ENCODE measurements at places on chromosomes 12 and 14. TPM values are rescaled to one million over a fixed set of nuclear protein-coding genes. Genes with fewer than 3 reads are reported as not detected.
A peak's percentile ranks its signal among the peaks of the same experiment; 100 is the strongest.

- no peak for DNase-seq
Observed at GRCh38 chr12:112236786-112237185, 111.4 kb downstream of the TRAFD1 start.

C12orf50 gene
- total RNA-seq = not detected

DNA sequence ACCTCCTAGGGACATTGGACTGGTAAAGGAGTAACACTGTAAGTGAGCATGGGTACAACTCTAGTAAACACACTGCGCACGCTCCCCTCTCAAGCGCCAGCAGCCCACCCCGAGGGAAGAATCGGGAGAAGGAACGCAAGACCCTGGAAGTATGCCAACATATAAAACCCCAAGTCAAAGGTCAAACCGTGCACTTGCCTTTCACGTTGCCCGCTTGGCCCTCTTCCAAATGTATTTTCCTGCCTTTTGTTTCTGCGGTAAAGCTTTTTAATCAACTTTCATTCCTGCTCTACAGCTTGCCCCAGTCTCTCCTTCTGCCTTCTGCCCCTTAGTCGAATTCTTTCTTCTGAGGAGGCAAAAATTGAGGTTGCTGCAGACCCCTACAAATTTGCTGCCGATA lies 17.6 kb upstream of the CHST11 start:
- DNase-seq = no peak

NELL2 gene
- total RNA-seq = not detected

NTN4 gene
- 50.3 TPM for total RNA-seq

DUSP6 gene
- total RNA-seq = 12.9 TPM

DNA sequence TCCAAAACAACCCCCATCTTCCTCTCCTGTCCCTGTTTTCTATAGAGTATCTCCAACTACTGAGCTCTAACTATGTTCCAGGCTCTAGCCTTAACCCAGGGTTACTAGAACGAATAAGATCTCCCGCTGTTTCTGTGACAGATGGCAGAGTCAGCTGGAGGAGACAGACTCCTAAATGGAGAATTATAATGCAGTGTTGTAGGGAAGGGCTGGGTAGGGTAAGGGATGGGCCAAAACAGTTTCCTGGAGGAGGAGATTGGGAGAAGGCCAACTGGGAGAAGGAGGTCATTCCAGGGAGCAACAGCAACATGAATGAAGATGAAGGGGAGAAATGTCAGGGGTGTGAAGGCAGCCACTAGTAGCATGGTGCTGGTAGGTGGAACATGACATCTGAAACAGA lies 73.4 kb upstream of the ANO4 start:
- no peak for DNase-seq

GRCh38 chr14:91398707-91399106 lies 18.9 kb downstream of the CCDC88C start:
- no peak for DNase-seq

DNA sequence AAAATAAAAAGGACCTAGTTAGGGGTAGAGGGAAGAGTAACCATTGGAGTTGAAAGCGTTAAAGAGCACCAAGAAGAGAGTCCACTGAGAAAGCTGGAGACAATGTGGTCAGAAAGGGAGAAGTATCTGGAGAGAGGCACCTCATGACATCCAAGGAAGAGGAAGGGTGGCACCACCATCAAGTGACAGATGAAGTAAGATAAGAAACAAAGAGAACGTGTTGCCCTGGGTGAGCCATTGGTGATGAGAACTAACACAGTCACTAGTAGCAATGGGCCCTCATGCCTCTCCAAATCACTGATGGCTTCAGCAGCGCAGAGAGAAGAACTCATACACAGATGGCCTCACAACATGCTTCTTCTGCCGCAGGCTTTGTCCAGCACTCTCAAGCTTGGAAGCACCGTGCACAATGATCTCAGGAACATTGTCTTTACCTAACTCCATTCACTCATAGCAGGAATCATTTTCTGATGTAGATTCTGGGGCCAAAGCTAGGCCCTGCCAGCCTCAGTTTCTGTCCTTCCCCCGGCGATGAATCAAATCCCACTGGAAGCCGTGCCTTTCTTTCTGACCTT lies 252.9 kb downstream of the DPF3 start:
- DNase-seq = no peak

- peak; percentile 62 for DNase-seq
Observed at GRCh38 chr14:22977684-22978486, 4.5 kb downstream of the AJUBA start.

DNA sequence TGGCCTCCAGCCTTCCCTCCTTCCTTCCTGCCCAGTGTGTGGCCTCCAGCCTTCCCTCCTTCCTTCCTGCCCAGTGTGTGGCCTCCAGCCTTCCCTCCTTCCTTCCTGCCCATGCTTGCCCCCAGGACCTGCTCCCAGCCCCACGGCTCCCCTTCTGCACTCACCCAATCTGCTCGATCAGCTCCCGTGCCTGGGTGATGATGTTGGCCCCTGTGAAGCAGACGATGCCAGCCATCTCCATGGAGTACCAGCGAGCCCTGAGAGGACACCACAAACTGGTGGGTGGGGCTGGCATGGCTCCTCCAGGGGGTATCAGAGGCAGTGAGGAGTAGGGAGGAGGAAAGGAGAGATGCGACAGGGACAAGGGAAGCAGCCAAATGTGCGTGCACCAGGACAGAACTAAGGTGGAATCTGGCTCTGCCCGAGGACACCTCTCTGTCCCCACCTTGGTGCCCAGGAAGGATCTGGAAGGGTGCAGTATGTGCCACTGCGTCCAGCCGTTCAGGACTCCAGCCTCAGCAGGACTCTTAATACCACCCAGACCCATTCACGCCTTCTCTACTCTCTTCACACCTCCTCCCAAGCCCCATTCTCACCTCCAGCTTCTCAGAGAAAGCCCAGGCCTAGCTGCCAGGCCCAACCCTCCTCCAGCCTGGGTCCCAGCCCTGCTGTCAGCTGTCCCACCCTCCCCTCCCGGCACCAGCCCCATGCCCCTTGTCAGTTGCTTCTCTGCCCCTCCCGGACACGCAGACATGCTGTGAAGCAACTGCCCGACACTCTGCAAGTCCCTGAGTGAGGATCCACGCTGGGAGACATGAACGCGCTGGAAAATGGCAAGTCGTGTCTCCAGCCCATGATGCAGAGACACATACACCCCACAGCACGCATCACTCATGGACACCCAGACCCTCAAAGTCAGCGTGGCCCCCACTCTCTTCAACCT lies 22.7 kb downstream of the POLE start:
- no peak for DNase-seq

GRCh38 chr14:104722938-104723650 lies 935 bp upstream of the ADSS1 start:
- no peak for DNase-seq

TCL1B gene
- not detected for total RNA-seq

GRCh38 chr14:57771801-57772200 lies 94.1 kb downstream of the SLC35F4 start:
- no peak for DNase-seq

DNA sequence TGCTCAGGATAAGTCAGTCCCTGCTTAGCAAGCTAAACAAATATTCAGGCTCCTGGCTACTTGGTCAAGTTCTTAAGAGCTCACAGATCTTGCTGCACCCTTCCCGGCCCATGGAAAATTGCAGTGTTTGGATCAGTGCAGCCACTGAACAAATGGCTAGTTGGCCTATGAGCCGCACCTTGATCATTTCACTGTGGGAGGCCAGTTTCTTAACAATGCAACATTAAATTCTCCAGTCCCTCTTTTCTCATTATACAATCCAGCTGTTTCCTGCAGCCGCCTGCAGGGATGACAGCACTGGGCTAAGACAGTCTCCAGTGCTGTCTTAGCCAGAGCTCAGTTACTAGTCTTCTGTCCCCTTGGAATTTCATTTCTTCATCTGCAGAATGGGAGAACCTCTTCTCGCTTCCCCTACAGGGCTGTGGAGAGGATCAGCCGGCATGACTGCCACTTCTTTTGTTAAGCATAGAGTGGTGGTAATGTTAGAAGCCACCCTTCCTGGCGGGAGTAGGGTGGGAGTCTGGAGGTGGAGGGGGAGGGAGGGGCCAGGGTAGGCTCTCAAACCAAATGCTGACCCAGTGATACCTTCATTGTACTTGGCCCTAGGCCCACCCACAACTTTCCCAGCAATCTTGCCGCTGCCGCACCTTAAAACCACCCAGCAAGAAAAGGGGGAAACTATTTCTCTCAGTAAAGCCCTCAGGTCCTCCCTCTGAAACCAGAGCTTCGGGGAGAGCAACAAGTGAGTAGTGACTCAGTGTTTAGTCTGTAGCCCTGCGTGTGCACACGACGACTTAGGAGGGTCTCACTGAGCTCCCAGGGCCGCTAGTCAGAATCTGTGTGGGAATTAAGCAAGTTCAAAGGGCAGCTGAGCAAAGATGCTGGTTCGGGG lies 145.7 kb downstream of the NUAK1 start:
- peak; percentile 10 for DNase-seq

GRCh38 chr12:53994264-53995001 lies 5.5 kb upstream of the HOXC9 start:
- no peak for DNase-seq

GRCh38 chr14:96140952-96141351 lies 63.7 kb upstream of the BDKRB2 start:
- DNase-seq = no peak

GRCh38 chr12:107331912-107332311 lies 238.6 kb upstream of the CRY1 start:
- no peak for DNase-seq

DNA sequence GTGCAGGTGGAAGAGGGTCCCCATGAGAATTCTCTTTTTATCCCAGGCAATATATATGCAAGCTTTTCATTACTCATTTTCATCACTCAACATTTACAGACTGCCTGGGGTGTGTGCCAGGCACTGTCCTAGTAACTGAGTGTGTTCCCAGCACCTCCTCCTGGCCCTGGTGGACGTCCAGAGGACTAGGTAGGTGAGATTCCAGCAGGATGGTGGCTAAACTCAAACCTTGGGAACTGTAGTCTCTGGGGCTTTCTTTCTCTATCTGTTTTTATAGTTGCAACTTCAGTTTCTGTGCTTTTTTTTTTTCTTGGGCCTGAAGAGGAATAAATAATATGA lies 63.8 kb downstream of the SUSD6 start:
- DNase-seq = no peak

CCDC177 gene
- total RNA-seq = not detected

DNA sequence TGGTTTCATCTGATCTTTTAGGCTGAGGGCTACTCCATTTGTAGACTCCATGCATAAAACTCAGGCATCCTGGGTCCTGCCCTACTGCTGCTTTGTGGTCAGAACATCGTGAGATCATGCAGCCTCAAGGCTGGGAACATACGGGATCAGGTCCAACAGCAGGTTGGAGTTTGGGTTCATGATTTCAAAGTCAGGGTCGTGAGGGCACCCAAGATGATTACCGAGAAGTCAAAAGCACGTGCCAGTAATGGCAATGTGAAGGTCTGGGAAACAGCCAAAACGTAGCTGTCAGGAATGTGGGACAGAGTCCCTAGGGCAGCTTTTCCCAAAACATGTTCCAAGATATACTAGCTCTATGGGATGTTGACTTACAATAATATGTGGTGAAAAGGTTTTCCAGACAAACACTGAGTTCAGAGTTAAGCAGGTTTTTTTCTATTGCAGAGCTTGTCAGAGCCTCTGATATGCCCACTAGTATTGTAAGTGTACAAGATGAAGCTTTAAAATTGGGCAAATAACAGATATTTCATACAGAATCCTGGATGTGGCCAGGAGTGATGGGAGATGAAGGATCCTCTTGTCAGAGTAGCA lies 130.3 kb upstream of the DNM1L start:
- no peak for DNase-seq

- no peak for DNase-seq
Observed at GRCh38 chr12:65961190-65962035, 137.1 kb downstream of the HMGA2 start.

DNA sequence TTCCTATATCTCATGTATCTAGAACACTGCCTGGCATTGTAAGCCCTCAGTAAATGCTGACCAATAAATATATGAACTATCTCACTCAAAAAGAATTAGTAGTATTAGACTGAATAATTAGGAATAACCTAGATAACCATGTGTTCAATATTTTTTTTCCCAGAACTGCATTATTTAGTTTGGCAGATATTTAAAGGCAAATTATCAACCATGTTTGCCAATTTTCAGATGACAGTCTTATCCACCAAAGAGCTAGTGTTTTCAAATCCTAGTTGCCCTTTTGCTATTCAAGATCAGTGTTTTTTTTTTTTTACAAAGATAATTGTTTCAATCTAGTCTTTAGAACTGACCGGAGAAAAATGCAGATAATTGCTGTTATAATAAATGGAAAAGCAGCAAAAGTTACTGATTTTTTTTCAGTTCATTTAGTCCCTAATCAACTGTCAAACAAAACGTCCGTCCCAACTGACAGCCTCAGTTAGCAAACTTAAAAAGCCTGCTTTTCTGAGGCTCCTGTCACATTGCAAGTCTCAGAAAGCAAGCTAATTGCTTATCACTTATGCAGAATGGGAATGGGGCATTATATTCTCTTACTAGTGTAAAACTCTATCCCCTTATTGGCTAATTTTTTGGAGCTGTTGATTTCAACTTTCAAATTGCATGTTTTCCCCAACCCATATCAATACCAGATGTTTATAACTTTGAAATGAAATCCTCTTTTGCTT lies 203.2 kb downstream of the PAWR start:
- no peak for DNase-seq

GRCh38 chr12:11767798-11768197 lies 118.3 kb downstream of the ETV6 start:
- no peak for DNase-seq

GRCh38 chr12:130160306-130160705 lies 2.0 kb upstream of the FZD10 start:
- DNase-seq = no peak
